Keratinocyte (primary cell): ENCODE measurements at places on chromosomes 6 and 20.

GRCh38 chr20:50794181-50794845, 548 bp upstream of the BCAS4 start:
- DNase-seq, result no peak

DNA sequence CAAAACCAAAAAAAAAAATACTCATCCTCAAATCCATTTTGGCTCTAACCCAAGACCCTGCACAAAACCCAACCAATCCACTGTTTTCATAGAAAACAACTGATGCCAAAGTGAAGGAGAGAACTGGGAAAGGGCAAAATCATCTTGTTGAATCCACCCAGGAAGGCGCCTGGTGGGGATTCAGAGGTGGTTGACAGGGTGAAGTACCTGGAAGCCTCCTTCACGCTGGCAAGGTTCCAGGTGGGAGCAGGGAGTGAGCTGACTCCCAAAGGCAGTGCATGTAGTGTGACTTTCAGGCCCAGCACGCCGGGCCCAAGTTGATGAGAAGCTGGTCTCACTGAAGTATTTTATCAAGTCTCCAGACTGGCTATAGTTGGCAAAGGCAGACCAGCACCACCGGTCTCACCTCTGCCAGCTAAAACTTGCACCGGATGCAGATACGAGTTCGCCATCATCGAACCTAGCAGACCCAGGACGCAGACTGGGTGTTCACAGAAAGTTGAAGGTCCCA, 16.5 kb downstream of the PPP1R10 start:
- DNase-seq, result no peak

GRCh38 chr6:130366107-130367005, 539 bp downstream of the TMEM200A start:
- no peak for DNase-seq

DNA sequence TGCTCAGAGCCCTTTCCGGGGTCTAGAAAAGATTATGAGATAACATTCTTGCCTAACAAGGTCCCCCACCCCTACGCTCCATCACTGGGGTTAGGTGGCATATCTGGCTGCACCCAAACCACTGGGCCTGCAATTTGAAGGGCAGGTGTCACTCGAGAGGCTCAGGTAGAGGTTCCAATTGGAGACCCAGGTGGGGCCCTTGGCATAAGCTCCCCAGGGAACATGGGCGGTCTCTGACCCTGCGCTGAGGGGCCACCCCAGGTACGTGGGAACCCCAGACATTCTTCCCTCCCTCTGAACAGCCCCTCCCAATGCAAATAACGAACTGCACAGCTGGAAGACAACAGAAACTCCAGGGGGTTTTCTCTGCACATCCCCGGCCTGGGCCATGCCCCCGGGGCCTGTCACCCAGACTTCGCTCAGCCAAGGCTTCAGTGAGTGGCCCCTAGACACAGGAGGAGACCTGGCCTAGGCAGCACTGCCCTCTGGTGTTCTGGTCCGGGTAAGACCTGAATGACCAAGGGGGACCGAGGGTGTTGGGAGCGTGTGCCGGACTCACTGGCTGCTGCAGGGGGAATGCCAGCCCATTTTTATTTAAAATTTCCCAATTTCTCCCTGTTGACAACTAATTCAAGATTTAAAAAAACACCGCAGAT, 47.5 kb downstream of the DSTN start:
- no peak for DNase-seq

- DNase-seq, result no peak
Measured at GRCh38 chr6:68080074-68080473, 555.0 kb upstream of the ADGRB3 start.

- DNase-seq, result no peak
Measured at GRCh38 chr6:11580686-11581405, 43.3 kb downstream of the TMEM170B start.

- DNase-seq, result no peak
Measured at GRCh38 chr6:35089935-35090505, 51.1 kb downstream of the TCP11 start.
